Right lung (tissue), 10 donors: ENCODE measurements at places on chromosomes 3 and 15.

DNA sequence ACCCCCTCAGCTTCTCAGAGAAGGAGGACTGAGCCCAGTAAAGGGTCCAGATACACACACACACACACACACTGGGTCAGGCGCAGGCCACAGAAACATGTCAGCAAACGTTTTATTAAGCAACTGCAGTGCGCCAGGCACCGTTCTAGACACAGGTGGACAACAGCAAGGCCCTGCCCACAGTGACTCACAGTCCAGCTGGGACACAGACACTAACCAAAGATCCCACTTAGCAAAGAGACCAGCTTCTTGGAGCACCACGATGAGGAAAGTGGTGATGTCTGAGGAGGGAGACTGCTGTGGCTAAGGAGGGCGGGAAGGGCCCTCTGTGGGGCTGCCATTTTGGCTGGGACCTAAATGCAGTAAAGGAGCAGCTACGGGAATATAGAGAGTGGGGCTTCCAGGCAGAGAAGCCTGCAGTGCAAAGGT lies 2.8 kb upstream of the VILL start:
- no peak for DNase-seq

DNA sequence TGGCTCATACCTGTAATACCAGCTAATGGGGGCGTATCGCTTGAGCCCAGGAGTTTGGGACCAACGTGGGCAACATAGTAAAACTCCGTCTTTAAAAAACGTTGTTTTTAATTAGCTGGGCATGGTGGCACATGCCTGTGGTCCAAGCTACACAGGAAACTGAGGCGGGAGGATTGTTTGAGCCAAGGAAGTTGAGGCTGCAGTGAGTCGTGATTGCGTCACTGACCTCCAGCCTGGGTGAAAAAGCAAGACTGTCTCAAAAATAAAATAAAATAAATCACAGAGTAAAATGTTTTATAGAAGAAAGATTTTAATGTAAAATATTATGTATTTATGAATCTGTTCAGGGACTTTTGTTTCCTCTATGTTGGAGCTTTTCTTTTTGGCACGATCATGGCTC lies 15.3 kb upstream of the STRIT1 start:
- DNase-seq: no peak

GRCh38 chr15:99053380-99054024 lies 45.9 kb upstream of the PGPEP1L start:
- DNase-seq: no peak

DNA sequence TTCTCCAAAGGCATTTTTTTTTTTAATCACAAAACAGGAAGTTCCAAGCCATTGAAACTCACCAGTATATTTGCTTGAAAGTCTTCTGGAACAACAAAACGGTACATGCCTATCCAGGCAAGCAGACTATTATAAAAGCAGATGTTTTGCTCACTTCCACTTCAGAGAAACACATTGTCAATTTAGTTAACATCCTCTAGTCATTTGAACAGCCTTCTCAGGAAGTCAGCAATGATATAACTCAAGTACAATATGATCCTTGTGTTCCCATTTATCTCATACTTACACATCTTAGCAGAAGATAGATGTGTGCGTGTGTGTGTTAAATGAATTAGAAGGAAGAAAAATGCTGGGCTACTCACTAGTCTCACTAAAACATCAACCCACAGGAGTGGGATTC lies 30.4 kb downstream of the MECOM start:
- no peak for DNase-seq

DNA sequence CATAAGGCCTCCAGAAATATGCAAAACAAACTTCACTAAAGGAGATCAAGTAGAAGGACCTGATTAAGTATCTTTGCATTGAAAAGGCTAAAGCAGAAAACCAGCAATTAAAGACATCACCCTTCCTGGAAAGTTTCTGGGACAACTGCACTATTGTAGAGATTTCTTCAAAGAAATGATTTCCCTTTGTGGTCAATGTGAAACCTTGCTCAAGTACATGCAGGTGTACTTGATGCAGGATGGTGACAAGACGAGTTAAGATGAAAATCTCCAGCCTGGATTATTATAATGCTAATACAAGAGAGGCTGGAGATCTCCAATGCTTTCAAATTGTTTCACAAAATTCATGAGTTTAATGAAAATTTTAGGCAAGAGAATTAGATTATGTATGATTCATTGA lies 208.4 kb downstream of the TIGIT start:
- no peak for DNase-seq

GRCh38 chr3:139830817-139831216 lies 104.2 kb upstream of the CLSTN2 start:
- DNase-seq: peak; percentile 88

GRCh38 chr3:13495921-13496723 lies 16.0 kb downstream of the HDAC11 start:
- DNase-seq: peak; percentile 68

DNA sequence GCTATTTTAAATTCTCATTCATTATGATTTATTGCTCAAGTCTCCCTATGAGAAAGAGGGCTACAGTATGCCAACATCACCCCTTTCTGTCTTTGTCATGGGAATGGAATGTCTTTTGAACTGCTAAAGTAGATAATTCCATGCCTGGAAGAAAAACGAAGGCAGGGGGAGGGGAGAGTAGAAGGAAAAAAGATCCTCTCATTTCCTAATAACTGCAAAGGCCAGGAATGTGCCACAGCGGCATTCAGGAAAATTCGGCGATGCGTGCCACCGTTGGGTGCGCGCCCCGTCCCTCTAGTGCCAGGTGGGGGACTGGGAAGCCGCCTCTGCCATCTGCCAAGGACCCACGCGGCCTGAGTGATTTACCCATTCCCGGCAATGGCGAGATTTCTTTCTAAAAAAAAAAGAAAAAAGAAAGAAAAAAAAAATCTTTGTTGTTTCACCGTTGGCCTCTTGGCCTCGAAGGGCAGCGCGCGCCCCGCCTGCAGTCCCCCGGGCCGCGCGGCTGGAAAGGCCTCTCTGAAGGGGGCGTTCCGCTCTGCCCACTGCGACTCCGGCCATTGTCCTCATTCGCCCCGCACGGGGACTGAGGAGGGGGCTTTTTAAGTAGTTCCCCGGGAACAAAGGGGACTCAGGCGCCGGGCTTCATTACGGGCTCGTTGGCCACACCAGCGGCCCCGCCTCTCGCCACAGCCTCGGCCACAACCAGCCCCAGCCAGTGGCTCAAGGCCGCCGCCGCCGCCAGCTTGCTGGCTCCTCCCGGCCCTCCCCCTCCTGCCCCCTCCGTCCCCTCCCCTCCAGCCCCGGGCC lies 54.5 kb downstream of the CPN2 start:
- DNase-seq: peak; percentile 57

DNA sequence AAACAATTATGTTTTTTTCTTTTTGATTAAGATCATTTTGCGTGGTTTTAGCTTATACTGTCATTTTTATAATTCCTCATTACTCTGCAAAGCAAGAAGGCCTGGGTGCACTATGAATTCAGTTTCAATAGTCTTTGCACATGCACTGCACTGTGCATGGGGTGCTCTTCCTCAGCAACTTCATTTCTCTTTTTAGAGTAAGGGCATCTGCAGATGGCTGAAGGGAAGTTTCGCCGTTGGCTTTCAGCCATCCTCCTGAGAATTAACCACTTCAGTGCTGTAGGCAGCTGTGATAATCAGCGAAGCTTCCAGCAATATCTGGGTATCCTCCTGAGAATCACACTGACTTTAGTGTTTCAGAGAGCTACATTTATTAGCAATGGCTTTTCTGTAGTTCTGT lies 284.8 kb downstream of the GBE1 start:
- DNase-seq: no peak

- no peak for DNase-seq
Observed at GRCh38 chr3:16490062-16490619, 23.4 kb downstream of the RFTN1 start.

DNA sequence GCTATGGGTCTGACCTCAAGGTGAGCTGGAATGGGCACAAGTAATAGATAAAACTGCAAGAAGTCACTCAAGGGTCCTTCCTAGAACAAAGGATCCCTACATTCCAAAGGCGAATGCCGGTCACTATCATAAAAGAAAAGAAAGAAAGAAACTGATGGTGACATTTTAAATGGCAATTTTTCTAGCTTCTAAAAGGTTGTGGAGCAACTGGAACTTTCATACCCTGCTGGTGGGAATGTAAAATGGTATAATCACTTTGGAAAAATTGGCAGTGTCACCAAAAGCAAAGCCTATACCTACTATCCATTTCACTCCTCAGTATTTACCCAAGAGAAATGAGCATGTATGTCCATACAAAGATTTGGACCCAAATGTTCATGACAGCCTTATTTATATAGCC lies 4.2 kb downstream of the CCRL2 start:
- no peak for DNase-seq

DNA sequence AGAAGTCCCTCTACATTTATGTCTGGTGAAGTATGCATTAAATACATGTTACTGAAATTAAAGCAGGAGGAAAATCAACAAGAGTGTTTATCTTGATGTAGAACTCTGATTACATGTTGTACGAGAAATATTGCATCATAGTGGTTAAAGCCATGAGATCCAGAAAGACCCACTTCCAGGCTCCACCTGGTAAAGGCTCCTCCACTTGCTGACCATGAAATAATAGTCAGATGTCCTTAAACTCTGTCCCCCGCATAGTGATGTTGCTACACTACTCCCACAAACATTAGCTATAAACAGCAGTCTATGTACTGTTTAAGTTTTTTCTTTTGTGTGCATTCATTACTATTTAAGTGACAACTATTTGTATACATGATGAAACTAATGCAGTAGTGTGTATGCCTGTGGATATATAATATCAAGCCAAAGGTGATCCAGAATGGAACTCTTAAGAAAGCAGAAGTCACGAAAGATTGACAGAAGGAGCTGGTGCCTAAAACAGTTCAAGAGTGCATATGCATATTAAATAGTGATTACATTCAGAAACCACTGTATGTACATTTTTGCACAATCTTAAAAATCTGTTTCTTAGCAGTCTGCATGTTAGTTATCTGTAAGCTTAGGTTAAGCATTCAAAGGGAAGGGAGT lies 264.4 kb upstream of the KCNMB2 start:
- DNase-seq: no peak
